ENCODE measurements at places on chromosomes 6 and 20. TPM values are rescaled to one million over a fixed set of nuclear protein-coding genes. Genes with fewer than 3 reads are reported as not detected.
A peak's percentile ranks its signal among the peaks of the same experiment; 100 is the strongest.

DNA sequence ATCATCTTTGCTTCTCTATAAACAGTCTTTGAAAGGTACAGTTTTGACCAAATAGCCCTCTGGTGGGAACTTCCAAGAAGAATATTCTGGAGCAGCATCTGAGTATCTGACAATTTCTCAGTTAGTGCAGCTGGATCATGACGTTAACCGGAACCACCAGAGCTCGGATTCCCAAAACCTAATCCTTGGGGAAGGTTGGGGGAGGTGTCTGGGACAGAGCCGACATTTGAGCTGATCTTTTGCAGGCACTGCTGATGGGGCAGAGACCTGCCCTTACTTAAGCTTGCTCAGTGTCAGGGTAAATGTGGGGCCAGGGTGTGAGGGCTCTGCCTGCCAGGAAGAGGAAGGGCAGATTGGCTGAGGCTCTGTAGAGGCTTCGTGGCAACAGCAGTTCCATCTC lies 416.6 kb downstream of the DHX35 start:
- no peaks in the 10 kb centered on the region for H3K27me3 ChIP-seq
- no peaks in the 10 kb centered on the region for H3K4me1 ChIP-seq
- no peak overlapping the region for H3K4me3 ChIP-seq
- no peak overlapping the region for H3K27ac ChIP-seq
- no peaks in the 10 kb centered on the region for H3K36me3 ChIP-seq
- no peak for DNase-seq

DNA sequence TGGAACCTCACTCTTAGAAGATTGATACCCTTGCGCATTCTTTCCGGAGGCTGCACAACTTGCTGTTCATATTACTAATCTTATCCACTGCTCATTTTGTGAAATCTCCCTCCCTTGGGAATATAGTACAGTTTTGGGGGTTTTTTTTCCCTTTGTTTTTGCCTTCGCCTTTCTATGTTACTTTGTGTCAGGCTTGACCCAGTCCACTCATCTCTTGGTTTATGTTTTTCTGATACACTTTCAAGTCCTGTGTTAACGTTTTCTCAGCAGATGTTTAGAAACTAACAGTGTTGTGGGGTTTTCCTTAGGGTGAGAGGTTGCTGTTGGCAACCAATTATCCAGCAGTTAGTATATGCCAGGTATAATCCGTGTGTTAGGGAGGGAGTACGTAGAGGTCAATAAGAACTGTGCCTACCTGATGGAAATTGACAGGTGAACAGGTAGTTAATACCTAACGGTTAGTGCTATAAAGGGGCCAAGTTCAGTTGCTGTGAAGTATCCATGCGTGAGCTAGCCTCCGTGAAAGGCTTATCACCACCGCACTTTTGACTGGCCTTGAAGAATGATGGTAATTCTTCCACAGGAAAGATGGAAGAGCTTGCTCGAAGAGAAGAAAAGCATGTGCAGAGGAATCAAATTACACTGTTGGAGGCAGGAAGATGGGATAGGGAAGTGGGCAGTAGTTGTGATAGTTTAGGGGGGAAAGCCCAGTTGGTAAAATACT lies 1.4 kb downstream of the NFYA start:
- H3K27ac ChIP-seq: peak overlapping the region; percentile 100
- H3K4me3 ChIP-seq: peak overlapping the region; percentile 95
- peaks cover 58% of the 10 kb centered on the region for H3K4me1 ChIP-seq
- no peak for DNase-seq

- no peak overlapping the region for H3K27ac ChIP-seq
- H3K4me1 ChIP-seq: no peaks in the 10 kb centered on the region
- no peak overlapping the region for H3K4me3 ChIP-seq
- no peaks in the 10 kb centered on the region for H3K27me3 ChIP-seq
- no peaks in the 10 kb centered on the region for H3K36me3 ChIP-seq
Measured at GRCh38 chr6:169083508-169083874, 170.2 kb downstream of the THBS2 start.

GRCh38 chr20:57500962-57501361 lies 24.0 kb downstream of the CTCFL start:
- H3K4me1 ChIP-seq: peaks cover 25% of the 10 kb centered on the region
- no peak overlapping the region for H3K27ac ChIP-seq
- no peaks in the 10 kb centered on the region for H3K36me3 ChIP-seq
- peaks cover 9% of the 10 kb centered on the region for H3K27me3 ChIP-seq
- H3K4me3 ChIP-seq: no peak overlapping the region

- H3K27ac ChIP-seq: no peak overlapping the region
- H3K4me1 ChIP-seq: peaks cover 46% of the 10 kb centered on the region
- DNase-seq: no peak
- no peaks in the 10 kb centered on the region for H3K36me3 ChIP-seq
- H3K4me3 ChIP-seq: no peak overlapping the region
Measured at GRCh38 chr6:30881392-30882203, 2.7 kb upstream of the DDR1 start.

COMMD7 gene
- 58.0 TPM for polyA plus RNA-seq

DNA sequence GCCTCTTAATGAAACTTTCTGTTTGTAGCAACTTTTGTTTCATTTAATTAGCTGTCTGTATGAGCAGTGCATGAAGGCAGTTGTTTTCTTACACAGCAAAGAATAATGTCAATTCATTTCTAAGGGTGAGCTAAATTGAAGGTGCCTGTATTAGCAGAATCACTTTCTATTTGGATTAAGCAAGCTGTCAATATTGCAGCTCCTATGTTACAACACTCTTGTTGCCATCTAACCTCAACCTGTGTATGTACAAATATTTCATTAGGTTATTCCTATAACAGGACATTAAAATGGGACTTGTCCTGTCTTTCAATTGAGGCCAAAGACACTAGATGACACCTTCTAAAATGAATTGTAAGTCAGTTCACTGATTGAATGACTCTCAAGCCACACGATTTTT lies 647.5 kb downstream of the UTRN start:
- H3K27me3 ChIP-seq: no peaks in the 10 kb centered on the region
- DNase-seq: no peak
- no peaks in the 10 kb centered on the region for H3K4me1 ChIP-seq
- H3K4me3 ChIP-seq: no peak overlapping the region
- H3K36me3 ChIP-seq: no peaks in the 10 kb centered on the region

SLC4A11 gene
- polyA plus RNA-seq: 0.44 TPM

ENPP4 gene
- 9.7 TPM for polyA plus RNA-seq

- H3K27ac ChIP-seq: peak overlapping the region; percentile 79
- peak overlapping the region; percentile 14 for H3K4me3 ChIP-seq
Measured at GRCh38 chr6:148508401-148509041, 165.9 kb downstream of the SASH1 start.

LINC00237 gene
- not detected for polyA plus RNA-seq

TNXB gene
- 18.3 TPM for polyA plus RNA-seq

DNA sequence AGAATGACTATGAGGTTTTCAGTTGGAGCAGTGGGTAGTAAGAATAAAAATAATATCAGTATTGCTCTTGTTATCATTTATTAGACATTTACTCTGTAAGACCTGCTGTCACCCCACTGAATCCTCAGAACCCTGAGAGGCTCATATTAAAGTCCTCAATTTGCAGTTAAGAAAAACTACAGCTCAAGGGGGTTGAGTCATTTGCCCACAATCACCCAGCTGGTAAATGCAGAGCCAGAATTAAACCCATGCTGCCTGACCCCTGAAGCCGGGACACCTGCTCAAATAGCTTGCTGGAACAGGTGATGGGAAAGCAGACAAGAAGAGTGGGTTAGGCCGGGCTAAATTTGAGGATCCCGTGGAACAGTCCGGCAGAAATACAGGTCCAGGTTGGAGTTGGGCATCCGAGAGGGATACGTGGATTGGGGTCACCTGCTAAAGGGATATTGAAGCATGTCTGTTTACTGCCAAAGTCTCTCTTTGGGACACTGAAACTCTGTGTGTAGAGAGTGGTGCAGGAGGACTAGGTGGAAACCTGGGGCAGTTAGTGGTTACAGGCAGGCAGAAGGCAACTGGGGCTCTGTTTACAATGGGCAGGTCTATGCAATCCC lies 344.1 kb downstream of the CDC5L start:
- H3K27me3 ChIP-seq: no peaks in the 10 kb centered on the region
- H3K4me1 ChIP-seq: peaks cover 4% of the 10 kb centered on the region
- DNase-seq: no peak
- no peak overlapping the region for H3K27ac ChIP-seq
- H3K36me3 ChIP-seq: no peaks in the 10 kb centered on the region
- no peak overlapping the region for H3K4me3 ChIP-seq

DNA sequence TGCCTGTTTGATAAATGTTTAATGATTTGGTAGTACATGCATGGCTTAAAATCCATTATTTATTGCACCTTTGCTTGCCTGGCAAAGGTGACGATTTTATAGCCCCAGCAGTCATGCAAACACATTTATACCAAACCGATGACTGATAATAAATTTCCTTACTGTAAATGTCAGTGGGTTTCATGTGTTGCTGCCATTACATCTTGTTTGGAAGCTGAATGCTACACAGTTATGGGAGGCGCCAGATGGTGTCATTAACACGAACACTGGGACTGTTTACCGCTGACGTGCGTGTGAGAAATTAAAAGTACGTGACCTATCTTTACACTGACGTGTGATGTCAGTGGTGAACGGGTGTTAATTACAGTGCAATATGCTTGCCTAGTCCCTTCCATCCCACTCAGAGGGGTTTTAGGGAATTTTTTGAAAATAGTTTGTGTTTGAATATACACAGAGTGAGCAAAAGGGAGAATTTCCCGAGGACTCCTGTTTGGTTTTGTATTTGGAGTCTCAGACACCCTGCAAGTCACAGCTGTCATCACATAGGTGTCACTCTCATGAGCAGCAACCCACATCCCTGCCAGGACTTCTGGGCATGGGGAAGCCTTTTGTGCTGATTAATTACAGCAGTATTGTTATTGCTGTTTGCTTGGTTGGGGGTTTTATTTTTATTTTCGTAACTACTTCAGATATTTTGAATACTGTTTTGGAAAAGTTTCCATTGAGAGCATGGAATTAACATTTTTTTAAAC lies 151.8 kb upstream of the INSM1 start:
- H3K27ac ChIP-seq: no peak overlapping the region
- no peaks in the 10 kb centered on the region for H3K4me1 ChIP-seq
- no peaks in the 10 kb centered on the region for H3K27me3 ChIP-seq
